Natural killer cell treated with Interleukin-12 subunit alpha and Interleukin-12 subunit beta and Interleukin-15 and Interleukin-18, amount 100 ng/mL, for 72 hours (primary cell): ENCODE measurements at places on chromosomes 7 and 10.

DNA sequence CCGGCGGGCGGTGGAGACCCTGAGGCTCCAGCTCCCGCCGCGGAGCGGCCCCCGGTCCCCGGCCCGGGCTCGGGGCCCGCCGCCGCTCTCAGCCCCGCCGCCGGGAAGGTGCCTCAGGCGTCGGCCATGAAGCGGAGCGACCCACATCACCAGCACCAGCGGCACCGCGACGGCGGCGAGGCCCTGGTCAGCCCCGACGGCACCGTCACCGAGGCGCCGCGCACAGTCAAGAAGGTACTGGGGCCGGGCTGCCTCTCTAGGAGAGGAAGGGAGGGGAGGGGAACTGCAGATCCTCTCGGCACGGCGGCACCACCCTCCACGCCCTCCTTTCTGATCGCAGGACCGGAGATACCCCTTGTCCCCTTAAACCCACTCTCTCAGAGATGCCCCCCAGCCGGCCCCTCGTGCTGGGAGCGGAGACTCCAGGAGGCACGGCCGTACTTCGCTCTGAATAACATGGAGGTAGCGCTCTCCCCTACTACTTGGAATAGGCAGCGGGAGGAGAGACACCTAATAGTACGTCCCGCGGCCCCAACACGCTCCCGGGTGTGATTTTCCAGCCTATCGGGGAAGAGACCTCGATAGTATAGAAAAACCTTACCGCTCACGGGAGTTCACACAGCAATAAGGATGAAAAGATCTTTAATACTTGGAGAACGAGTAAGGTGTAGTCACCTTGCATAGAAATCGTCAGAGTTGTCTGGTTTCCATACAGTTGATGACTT is 538 bp downstream of the AHCYL2 start:
- DNase-seq = peak; percentile 74

- DNase-seq = no peak
These were observed 386.9 kb downstream of the POM121L12 start for GRCh38 chr7:53422291-53422690.

DNA sequence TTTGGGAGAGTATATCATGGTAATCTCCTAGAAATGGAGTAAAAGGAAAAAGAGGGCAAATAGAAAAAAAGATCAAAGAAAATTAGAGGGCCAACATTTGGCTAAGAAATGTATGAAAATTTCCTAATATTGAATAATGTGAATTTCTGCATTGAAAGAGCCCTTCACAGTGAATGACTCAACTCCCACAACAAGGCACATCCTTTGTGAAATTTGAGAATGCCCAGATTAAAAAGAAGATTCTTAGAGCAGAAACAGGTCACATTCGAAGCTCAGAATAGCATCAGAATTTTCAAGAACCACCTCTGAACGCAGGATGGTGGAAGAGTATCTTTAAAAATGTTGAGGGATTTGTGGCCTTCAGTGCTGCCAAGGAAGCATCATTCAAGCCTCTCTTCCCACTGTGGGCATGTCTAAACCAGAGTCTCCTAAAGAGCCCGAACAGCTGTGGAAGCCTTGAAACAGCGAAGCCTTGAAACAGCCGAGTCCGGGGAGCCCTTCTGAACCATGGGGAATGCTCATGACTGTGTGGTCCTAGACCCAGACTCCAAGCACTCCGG is 43.6 kb downstream of the GUSB start:
- DNase-seq = no peak

- DNase-seq = no peak
These were observed 51.9 kb downstream of the SORBS1 start for GRCh38 chr10:95509251-95509650.

- DNase-seq = no peak
These were observed 866 bp downstream of the CNOT4 start for GRCh38 chr7:135508883-135509588.

DNA sequence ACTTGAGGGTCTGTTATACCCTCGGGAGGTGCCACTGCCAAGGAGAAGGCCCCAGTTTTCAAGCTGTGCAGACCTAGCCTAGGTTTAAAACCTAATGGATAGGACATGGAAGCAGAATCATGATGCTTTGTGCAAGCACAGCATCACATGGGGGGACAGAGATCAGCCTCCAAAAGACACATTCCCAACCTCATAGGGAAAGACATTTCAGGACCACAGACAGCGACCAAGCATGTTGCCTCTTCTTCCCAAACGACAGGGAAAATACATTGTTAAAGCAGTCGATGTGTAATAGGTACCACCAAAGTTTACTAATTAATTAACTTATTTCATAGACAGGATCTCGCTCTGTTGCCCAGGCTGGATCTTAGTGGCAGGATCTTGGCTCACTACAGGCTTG is 573.9 kb downstream of the TCERG1L start:
- DNase-seq = no peak

- DNase-seq = no peak
These were observed 846 bp downstream of the ANKRD26 start for GRCh38 chr10:27099448-27099847.

DNA sequence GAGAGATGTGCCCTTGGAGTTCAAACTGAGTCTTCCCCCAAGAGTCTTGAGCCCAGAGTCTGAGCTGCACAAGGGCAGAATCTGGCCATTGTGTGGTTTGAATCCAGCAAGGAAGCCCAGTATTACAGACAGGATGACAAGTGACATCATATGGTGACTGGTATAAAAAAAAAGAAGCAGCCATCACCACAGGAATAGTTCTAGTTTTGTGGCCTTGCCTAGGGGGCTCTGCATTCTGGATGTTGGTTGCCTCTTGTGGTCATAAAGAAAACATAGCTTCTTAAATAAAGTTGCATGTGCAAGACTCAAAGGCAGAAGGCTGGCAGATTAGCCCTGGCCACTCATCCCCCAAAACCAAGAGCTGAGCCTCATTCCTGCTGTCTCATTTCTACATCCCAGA is 16.8 kb upstream of the LRRC72 start:
- DNase-seq = no peak

- DNase-seq = no peak
These were observed 13.6 kb downstream of the SUMF2 start for GRCh38 chr7:56077681-56078080.

- DNase-seq = no peak
These were observed 41.3 kb downstream of the LDB3 start for GRCh38 chr10:86709396-86710185.

GRCh38 chr7:131967216-131967730 is 410.8 kb upstream of the PODXL start:
- DNase-seq = no peak

- no peak for DNase-seq
These were observed 78.7 kb downstream of the CLEC2L start for GRCh38 chr7:139602143-139602722.

DNA sequence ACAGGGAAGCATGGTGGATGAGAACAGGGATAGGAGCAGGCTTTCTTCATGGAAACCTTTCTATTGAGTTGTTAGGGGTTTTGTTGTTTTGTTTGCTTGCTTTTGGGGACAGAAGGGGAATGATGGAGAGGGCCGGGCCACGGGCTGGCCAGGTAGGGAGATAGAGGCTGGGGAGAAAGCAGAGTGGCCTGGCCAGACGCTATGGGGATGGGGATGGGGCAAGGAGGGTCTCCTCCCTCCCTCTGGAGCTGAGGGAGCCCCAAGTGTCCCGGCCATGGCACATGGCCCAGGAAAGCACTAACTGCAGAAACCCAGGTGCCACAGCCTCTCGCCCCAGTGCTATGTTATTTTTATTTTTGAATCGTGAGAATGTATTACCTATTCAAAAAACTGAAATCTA is 10.0 kb downstream of the AOC1 start:
- DNase-seq = no peak

DNA sequence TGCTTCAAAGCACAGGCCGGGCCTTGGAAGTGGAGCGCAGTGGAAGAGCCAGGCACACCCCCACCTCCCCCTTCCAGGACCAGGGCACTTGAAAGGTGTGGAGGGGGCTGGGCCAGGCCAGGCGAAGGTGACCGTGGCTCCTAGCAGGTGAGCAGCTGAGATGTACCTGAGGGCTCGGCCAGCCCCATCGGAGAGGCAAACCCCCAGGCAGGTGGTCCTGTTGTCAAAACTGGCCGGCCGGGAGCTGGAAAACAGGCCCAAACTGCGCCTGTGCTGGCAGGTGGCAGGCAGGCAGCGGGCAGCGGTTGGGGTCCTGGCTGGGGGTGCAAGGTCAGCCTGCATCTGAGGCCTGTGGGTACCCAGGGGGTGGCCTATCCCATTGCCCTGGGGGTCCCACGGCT is 96.4 kb upstream of the DNAAF5 start:
- DNase-seq = no peak

GRCh38 chr10:85362401-85362800 is 1004.2 kb downstream of the GRID1 start:
- no peak for DNase-seq

- DNase-seq = no peak
These were observed 13.1 kb downstream of the VCL start for GRCh38 chr10:74011017-74011416.

DNA sequence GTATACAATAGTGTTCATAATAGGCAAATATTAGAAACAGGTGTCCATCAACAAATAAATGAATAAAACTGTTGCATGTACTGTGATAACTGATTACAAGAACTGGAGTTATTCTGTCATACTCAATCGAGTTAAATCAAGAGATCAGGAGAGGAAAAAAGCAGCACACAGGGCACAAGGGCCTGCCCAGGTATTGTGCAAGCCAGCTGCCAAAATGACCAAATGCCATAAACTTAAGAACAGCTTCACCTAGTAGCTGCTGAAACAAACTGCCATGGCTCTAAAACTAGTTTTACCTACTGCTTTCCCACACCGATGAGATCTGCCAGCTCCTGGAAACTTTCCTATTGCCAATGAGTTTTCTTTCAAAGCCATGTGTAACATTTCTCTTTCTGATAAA is 12.2 kb downstream of the GSAP start:
- no peak for DNase-seq

DNA sequence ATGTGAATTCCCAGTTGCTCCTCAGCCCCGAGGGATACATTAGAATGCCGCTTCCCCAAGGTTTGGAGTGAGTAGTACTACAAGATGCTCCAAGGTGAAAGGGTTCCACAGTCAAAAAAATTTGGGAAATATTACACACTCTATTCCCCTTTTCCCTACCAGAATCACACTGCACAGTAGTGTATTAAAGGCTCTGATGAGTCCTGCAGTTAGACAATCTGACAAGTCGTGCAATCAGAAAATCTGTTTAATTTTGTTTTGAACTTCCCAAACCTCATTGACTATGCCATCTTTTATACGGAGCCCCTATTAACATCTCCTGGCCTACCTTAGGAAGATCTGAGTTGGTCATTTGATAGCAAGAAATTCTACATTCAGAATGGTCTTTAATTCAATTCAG is 13.6 kb upstream of the UCMA start:
- no peak for DNase-seq

- DNase-seq = no peak
These were observed 82.8 kb downstream of the GATA3 start for GRCh38 chr10:8137272-8137681.

DNA sequence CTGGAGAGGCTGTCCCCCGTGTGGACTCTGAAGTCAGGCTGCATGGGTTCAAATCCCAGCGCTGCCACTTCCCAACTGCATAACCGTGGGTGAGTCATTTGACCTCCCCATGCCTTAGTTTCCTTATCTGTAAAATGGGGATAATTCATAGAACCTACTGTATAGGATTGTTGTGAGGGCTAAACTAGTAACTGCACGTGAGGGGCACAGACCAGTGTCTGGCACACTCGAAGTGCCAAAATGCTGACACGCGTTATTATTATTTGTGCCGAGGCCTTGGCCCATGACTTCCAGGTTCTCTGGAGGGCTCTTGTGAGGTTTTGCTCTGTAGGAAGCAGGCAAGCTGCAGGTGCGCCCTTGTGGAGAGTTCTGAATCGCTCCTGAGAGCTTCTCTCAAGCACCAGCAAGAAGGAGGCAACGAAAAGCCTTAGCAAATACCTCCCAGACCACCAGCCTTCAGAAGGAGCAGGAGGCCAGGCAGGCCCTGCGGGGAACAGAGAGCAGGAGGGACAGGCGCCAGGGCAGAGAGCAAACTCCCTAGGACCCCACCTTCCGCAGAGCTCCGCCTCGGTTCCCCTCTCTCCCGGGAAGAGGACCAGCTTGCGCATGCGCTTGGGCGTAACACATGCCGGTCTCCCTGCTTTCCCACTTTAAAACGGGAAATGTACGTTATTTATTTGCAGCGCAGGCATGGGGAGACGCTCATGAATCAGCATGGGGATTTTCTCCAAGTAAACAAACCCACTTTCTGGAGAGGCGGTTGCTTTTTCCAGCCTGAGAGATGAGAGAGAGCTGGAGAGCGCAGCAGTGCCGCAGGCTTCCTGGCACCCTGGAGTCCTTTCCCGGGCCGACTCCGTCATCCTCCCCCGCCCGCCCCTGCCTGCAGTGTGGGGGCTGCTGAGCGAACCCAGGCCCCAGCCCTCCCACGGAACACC is 39.6 kb downstream of the SORCS3 start:
- no peak for DNase-seq

GRCh38 chr10:86840498-86840897 is 84.1 kb downstream of the BMPR1A start:
- DNase-seq = no peak

- no peak for DNase-seq
These were observed 46.7 kb upstream of the FAM3C start for GRCh38 chr7:121442845-121443244.

GRCh38 chr10:44437840-44438511 is 53.1 kb upstream of the CXCL12 start:
- DNase-seq = no peak

- peak; percentile 74 for DNase-seq
These were observed 1.1 kb downstream of the TRRAP start for GRCh38 chr7:98879198-98879978.

GRCh38 chr10:12728494-12728893 is 273.0 kb downstream of the CCDC3 start:
- DNase-seq = no peak

DNA sequence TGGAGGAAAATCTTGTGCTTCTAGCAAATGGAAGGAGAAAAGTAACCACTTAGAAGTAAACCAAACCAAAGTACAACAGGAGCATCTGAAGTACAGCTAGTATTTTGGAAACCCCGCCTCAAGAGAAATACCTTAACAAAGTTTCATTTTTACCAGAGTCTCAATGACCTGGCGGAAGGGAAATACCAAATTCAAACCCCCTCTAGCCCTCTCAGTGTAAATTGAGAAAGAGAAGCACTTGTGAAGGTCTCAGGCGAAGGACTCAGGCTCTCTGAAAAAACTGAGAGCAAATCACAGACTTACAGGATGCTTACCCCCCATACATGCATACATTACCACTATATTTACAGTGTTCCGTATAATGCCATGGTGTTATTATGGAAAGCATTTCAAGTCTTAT is 70.1 kb downstream of the ZPBP start:
- DNase-seq = no peak

DNA sequence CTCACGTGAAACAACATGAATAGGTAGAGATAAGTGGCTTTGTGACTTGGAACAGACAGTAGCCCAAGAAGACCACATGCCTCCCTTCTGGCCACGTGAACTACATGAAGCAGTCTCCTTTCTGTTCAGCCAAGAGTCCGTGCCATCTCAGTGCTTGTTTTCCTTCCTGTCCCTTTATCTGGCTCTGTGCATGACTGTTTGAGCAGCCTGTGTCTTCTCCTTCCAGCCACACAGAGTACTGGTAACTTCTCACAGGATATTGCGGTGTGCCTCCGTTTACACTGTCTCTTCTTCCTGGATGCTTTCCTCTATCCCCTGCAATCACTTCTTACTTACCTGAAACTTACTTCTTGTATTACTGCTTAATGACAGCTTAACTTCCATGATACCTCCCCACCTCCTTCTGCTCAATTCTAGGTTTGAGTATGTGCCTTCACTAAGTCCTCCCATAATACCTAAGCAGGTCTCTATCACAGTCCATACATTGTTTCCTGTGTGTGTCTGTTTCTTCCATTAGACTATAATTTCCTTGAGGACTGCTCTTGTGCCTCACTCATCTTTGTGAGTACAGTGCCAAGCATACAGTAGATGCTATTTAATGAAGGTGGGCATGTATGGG is 748.7 kb downstream of the AUTS2 start:
- DNase-seq = no peak
